ENCODE measurements at places on chromosomes 4 and X.

DNA sequence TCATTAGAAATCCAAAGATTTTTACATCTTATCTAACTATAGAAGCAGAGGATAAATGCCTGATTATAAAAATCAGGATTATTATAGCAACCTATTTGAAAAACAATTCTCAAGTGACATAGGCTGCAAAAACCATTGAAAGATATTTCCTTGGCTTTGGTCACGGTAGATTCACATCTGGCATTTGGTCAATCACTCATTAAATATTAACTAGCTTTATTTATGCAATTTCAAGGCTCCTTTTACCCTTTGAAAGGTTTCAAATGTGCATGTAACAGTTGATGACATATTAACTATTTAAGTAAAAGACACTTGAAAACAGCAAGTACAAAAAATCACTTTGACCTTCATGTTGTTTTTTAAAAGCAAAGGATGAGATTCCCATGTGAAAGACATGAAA lies 98.1 kb downstream of the MMRN1 start:
- DNase-seq: no peak

GRCh38 chr4:163527172-163527571 lies 32.7 kb downstream of the TMA16 start:
- no peak for DNase-seq

DNA sequence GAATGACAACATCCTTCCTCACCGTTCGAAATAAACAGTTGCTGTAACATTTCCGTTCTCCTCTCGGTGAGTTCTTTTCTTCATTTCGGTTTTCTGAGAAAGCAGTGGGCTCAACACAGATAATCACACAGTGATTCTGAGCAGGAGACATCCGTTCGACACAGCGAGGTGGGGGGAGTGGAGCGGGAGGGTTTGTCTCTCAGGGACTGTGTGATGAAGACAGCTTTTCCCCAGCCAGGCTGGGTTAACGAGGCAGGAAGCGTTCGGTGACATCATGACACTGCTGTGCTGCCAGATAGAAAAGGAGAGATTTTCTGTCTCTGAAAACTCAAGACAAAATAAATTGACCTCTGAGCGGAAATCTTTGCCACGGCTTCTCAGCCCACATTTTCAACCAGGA lies 119.3 kb downstream of the CRLF2 start:
- no peak for DNase-seq

GRCh38 chr4:115671581-115671980 lies 558.2 kb upstream of the NDST4 start:
- DNase-seq: no peak

DNA sequence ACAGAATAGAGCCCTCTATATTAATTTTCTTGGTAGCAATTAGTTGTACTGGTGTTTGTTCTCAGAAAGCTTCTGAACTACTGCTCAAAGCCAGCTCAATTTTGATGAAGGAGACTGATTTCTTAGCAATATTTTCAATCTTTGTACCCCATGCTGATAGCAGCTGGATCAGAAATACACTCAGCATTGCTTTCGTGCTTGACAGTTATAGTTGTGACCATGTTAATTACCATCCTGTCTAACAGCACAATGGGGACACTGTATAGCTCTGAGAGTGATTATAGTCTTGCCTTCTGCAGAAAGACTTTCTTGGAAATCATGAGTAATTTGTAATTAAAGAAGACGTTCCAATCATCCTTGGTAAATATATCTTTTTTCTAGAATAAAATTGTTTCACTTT lies 79.7 kb upstream of the GNPDA2 start:
- DNase-seq: no peak

- DNase-seq: no peak
Measured at GRCh38 chr4:6206771-6207290, 6.5 kb upstream of the JAKMIP1 start.

DNA sequence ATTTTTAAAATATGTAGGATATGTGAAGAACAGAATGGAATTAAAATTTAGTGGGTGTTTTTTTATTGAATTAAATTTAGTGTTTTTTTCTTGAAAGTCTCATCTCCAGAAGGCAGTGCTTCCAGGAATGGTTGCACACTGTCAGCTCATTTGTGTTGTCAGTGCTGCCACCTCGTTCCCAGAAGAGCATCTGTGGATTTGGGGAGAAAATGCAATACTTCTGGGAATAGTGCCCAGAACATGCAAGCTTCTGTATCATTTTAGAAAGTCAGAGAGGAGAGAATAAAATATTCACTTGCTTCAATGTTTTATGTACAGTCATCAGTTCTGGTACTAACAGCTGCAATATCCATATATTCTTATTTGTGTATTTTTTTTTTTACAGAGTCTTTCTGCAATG lies 608.8 kb downstream of the PCDH7 start:
- no peak for DNase-seq

DNA sequence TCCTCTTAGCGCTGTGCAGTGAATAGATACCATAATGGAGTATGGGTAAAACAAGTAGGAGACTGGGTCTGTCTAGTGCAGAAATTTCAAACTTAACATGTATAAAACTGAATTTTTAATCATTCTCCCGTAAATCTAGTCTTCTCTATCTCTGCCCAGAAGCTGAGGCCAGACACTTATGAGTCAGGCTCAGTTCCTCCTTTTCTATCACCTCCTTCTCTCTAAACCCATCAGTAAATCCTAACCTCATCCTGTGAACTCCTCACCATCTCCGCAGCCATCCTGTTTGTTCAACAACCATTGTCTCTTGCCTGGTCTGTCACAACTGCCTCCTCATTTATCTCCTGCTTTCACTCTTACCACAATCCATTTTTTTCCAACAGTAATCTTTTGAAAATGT lies 19.8 kb upstream of the SGMS2 start:
- no peak for DNase-seq

- DNase-seq: no peak
Measured at GRCh38 chrX:50723006-50723405, 91.0 kb downstream of the SHROOM4 start.

DNA sequence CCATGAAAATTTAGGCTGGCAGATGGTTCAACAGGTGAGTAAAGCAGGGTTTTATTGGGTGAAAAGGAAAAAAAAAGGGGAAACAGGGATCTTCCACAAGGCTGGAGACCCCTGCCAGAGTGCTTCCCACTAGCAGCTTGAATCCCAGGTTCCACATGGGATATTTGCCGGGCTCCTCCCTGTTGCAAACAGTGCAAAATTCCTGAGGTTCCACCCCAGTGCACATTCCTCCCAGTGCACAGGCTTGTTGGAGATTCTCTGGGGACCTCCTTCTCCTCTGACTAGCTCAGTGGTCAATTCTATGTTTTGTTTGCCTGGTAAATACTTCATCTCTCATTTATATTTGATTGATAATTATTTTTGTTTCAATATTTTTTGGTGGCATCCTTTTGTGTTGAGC lies 66.4 kb upstream of the UGT2B15 start:
- DNase-seq: no peak

- DNase-seq: no peak
Measured at GRCh38 chr4:182143086-182143821, 99.9 kb upstream of the TENM3 start.

GRCh38 chrX:129746557-129747470 lies 8.0 kb downstream of the XPNPEP2 start:
- no peak for DNase-seq

- DNase-seq: no peak
Measured at GRCh38 chr4:137545461-137545861, 13.2 kb upstream of the PCDH18 start.

- no peak for DNase-seq
Measured at GRCh38 chrX:42577936-42578470, 200.0 kb downstream of the PPP1R2C start.

- no peak for DNase-seq
Measured at GRCh38 chr4:147984778-147985138, 252.9 kb downstream of the ARHGAP10 start.

DNA sequence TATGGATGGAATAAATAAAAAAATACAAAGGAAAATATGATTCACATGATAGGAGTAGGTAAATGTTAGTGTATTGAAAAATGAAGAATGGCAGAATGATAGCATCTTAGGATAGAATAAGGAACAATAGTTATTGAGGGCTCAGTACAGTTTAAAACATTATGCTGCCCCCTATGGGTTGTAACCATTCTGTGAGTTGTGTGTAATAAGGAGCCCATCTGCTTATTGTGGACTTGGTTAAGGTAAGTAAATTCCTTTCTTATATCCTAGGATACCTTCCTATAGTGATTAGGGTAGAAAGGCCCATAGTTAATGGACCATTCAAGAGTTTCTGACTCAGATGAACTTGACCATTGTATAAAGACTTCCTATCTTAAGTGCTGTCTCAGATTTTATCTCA lies 195.8 kb downstream of the PDHA2 start:
- no peak for DNase-seq
